ENCODE measurements at places on chromosomes 12 and 14.

DNA sequence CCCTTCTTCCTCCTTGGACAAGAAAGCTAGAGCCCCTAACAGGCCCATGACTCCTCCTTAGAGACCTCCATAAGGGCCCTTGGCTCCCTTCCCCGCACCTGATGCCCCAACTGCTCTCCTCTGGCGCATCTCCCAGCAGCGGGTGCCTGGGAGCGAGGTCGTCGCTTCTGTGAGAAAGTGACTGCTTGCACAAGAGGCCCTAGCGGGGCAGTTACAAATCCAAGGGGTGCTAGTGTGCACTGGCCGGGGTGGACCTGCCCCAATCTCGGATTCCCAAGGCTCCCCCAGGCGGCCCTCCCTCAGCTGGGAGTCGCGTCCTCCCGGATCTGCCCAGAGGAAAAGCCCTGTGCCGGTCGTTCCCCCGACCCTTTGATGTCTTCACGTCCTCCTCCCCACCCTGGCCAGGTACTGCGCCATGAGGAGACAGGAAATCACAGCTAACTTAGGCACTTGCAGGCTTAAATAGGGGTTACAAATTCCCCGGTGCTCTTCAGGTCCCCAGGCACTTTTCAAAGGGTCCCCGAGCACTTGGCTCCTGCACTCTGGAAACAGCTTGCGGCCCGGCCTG, 2.8 kb downstream of the NKX2-8 start:
- DNase-seq: no peak

GRCh38 chr12:92400006-92400405, 254.4 kb upstream of the BTG1 start:
- DNase-seq: no peak

- DNase-seq: no peak
Measured at GRCh38 chr12:18591473-18591872, 146.3 kb downstream of the PLCZ1 start.

GRCh38 chr14:74135426-74135825, 50.7 kb downstream of the LIN52 start:
- DNase-seq: no peak

Data from midbrain (tissue), 1 donor.